LHCN-M2 (cell line): ENCODE measurements at places on chromosomes 4 and X. TPM values are rescaled to one million over a fixed set of nuclear protein-coding genes. Genes with fewer than 3 reads are reported as not detected.
A peak's percentile ranks its signal among the peaks of the same experiment; 100 is the strongest.

- DNase-seq: no peak
Observed at GRCh38 chr4:118357601-118358000, 4.8 kb upstream of the PRSS12 start.

- no peak for DNase-seq
Observed at GRCh38 chrX:97766501-97767095, 882.9 kb downstream of the RPA4 start.

DNA sequence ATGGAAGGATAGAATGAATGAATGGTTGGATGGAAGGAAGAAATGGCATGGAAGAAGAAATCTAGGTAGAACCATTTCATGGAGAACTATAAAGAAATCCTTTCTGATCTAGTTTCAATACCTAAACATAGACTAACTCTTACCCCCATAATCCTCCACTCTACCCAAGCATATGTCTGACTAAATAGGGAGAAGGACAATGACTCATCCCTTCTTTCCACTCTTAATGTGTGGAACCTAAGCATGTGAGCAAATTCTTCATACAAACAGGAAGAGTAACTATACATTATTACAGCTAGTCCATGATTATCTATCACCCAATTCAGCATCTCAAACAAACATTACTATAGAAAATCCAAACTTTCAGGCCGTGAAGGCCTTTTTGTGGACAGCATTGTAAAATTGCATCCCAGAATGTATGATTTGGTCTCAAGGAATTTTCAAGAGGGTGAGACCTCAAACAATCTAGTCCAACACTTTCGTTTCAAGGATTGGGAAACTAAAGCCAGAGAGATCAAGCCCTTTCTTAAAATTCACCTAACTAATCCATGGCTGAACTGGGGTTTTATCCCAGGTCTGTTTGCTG, 11.2 kb downstream of the C1QTNF7 start:
- peak; percentile 37 for DNase-seq

DNA sequence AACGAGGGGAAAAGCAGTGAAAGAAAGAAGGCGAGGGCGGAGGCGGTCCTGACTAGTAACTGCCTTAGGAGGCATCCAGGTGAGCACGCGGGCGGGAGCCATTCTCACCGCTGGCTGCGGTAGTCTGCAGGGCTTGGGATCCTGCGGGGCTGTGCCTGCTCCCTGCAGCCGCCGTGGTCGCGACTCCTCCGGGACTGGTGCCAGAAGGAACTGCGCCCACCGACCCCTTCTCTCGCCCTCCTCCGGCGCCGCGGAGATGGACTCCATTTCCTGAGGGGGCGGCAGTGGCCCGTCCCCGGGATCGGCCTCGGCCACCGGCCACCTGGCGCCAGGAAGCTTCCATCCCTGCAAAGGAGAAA, 543 bp downstream of the NFXL1 start:
- DNase-seq: peak; percentile 3

DNA sequence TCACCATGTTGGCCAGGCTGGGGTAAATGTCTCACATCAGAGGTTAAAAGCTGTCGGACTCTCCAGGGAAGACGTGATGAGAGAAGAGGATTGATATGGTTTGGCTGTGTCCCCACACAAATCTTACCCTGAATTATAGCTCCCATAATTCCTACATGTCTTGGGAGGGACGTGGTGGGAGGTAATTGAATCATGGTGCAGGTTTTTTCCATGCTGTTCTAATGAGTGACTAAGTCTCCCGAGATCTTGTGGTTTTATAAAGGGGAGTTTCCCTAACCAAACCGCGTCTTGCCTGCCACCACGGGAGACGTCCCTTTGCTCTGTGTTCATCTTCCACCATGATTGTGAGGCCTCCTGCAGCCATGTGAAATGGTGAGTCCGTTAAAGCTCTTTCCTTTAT, 64.4 kb downstream of the ASMT start:
- DNase-seq: peak; percentile 20

DNA sequence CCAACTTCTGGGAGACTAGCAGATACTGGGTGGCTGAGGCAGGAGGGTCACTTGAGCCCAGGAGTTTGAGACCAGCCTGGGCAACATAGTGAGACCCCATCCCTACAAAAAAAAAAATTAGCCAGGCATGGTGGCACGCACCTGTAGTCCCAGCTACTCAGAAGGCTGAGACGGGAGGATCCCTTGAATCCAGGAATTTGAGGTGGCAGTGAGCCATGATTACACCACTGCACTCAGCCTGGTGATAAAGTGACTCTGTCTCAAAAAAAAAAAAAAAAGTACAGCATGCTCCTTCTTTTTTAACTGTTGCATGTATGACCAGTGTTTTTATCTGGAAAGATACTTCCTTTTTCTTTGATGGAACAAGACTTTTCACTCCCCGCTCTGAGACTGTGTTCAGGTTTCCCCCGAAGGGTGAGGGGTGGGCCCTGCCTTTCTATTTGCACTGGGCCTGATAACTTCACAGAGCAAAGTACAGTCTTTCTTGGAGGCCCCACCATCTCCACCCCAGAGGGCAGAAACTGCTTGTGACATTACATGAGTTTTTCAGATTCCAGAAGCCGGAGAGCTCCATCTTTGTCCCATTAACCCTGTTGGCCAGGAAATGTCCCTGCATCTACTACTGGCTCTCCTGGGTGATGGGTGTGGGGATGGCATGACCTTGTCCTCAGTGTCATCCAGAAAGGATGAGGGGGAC, 35.2 kb downstream of the NYX start:
- DNase-seq: no peak

GRCh38 chr4:172344308-172344938, 531.2 kb downstream of the GALNTL6 start:
- DNase-seq: no peak

DNA sequence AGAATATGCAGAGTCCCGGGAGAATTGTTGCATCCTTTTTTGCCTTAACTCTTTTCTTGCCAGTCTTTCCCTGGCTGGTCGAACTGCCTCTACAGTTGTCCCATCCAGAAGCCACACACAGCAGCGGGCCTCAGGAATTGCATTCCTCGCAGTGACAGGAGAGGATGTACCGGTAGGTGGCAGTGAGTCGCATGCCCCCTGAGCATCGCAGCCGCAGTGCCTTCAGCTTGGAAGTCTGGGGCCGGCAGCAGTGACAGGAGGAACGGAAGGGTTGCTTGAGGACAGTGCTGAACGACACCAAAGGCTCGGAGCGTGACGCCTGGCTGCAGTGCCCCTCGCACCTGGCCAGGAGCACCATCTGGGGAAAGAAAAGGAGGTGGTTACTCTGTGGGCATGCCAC, 23.5 kb downstream of the NDP start:
- peak; percentile 8 for DNase-seq

Gene SMIM20
- total RNA-seq: 33.6 and 41.1 TPM in 2 replicates

Gene ADGRL3
- total RNA-seq: 0.11 TPM in 1 of 2 replicates, not detected in the other

Gene CFAP47
- not detected in 2 replicates for total RNA-seq

Gene BST1
- total RNA-seq: 1.0 and 2.2 TPM in 2 replicates

Gene PPP1R2C
- not detected in 2 replicates for total RNA-seq

Gene HEPH
- total RNA-seq: 32.3 and 33.6 TPM in 2 replicates
